ENCODE measurements at places on chromosomes 2 and 18.
A peak's percentile ranks its signal among the peaks of the same experiment; 100 is the strongest.

DNA sequence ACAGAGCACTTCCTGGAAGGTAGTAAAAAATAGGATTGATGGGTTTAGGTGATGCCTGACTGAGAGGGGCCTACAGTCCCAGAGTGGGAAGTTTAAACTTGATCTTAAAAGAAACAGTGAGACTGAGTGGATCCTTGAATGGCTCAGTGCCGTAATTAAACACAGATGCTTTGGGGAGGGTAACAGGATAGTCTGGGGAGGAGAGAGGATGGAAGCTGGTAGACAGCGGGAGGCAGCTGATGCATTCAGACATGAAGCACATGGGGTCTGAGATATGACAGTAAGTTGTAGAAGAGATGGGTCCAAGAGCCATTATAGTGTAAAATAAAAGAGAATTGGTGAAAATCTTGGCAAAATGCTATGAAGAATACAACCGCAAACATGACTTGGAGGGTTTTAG lies 54.4 kb downstream of the AOX1 start:
- no peak for DNase-seq

DNA sequence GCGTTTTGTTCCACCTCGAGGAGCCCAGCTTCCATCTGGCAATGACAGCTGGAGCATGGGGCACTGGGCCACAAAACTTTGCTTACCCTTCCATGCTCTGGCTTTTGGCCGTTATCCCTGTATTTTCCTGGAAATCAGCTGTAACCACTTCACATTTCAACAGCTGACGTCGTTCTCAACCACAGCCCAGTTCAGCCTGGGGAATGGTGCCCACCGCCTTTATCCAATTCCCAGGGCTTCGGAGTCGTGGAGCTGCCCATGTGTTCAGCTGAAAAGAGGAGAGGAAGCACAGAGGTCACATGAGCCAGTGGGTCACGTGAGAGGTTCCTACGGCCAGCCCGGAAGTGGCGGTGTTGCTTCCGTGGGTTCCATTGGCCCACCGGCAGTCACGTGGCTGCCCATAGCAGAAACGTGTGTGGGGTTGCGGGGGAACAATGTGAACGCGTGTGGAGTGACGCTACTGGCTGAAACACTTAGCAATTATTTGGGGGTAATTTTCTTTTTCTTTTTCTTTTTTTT lies 16.7 kb upstream of the EDAR start:
- no peak for DNase-seq

GRCh38 chr2:166610180-166610912 lies 116.3 kb upstream of the SCN7A start:
- no peak for DNase-seq

GRCh38 chr2:133755480-133756300 lies 187.4 kb upstream of the NCKAP5 start:
- DNase-seq, result no peak

GRCh38 chr2:54559593-54560145 lies 103.5 kb downstream of the SPTBN1 start:
- DNase-seq, result peak; percentile 42

- DNase-seq, result peak; percentile 19
Observed at GRCh38 chr2:6866275-6866671, 566 bp upstream of the CMPK2 start.

Measured in activated CD4-positive, alpha-beta T cell treated with anti-CD3 and anti-CD28 coated beads, Interleukin-2, Interleukin-4, amounts not matched to agents 100 ng/mL and 50 ng/mL, durations not matched to agents 16 hours and 8 hours (primary cell).